ENCODE measurements at places on chromosomes 3 and 15.

GRCh38 chr3:163306405-163306804 lies 1771.9 kb downstream of the SI start:
- DNase-seq: no peak

DNA sequence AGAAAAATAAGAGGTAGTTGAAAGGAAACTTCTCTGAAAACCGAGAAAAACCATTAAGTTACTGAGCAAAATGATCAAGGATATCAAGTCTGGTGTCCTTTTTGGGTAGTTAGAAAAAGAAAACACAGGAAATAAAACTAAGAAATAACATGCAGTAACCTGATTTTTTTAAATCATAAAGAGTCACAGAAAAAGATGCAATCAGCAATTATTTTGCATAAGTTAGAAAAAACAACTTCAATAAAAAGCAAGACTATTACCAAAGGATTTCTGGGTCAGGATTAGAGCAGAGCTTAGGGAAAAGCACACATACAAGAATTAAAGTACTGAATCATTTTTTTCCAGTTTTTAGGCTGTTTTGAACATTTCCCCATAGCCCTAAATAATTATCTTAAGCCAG lies 28.5 kb upstream of the ANO10 start:
- no peak for DNase-seq

- no peak for DNase-seq
Measured at GRCh38 chr3:161310649-161311423, 60.5 kb downstream of the SPTSSB start.

DNA sequence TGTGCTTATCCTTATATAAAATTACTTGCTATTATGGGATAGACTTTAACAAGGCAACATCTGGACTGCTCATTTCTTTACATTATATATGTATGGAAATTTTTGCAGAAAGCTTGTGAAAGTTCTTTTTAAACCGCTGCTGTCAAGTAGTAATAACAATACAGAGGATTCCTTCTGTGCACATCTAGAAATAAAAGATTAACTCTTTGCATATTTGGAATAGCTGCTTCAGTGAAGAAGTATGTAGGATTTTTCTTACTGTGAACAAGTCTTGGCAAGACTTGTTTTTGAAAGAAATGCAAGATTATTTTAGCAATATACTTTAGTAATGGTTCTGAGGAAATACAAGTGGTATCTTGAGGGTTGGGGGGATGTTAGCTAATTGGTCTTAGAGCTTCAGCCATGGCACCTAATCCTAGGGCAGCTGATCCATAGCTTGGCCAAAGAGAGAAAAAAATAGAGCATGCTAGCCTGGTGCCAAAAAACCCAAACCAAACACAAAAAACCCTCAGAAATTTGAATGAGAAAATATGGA lies 4.3 kb downstream of the PRKCI start:
- DNase-seq: no peak

GRCh38 chr3:16825617-16826204 lies 59.0 kb upstream of the PLCL2 start:
- no peak for DNase-seq

GRCh38 chr3:15601046-15601398 lies 347 bp downstream of the HACL1 start:
- DNase-seq: no peak

DNA sequence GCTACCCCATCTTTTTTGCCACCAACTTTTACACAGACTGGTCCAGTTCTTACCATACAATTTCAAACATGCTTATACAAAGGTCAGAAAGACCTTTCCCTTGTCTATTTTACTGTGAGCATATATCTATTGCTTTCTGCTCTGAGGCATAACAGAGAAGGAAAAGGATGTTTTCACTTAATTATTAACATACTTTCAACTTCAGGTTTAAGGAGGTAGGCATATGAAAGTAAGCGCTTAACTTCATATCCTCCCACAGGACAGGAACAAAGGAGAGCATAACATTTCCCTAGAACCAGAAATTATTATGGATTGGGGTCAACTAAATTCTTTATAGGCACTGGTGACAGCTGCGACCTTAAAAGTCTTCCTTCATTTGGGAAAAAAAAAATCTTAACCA lies 1.1 kb downstream of the MYEF2 start:
- no peak for DNase-seq

- DNase-seq: no peak
Measured at GRCh38 chr15:63826528-63826927, 7.2 kb downstream of the HERC1 start.

DNA sequence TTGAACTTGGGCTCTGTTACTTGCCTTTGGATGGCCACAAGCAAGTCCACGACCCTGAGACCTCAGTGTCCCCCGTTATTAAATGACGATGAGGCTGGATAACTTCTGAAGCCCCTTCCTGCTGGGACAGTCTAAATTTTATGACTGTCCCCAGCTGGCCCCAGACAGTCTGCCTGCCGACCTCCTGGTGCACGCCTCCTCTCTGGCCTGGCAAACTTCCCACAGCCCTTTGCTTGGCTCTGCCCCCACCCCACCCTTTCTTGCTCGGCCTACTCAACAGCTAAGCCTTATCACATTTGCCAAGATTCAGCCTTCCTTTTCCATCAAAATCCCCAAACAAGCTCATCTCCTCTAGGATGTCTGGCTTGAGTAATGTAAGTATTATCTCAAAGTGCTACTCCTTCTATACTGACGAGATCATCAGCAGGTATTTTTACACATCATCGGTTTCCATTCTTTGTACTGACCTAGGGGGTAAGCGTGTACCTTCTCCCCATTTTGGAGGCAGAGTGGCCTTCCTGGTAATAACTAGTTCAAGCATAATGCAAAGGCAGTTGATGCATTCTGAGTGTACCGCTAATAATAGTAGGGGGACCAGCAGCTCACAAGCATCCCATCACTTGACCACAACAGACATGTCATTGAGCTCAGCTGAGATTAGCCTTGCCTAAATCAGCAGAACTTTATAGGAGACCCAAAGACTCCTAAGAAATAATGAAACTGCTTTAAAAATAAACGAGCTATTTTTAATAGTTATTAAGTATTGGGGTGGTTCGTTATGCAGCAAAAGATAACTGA lies 120.8 kb upstream of the HACD2 start:
- no peak for DNase-seq

DNA sequence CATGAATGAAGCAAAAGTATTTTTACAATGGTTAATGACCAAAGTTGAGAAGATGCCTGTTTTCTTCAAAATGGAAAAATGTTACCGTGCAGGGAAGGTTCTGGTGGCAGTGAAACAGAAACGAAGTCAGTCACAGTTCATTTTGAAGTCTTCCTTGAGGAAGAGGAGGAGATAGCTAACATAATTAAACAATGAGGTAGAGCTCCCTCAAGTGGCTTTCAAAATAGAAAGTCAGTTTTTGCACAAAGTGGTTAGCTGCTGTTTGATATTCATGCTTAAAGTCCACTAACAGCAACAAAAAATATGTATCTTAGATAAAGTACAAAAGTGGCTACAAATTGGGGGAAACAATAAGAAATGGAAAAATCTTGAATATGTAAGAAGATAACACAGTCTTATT lies 87.3 kb downstream of the TFG start:
- DNase-seq: no peak

DNA sequence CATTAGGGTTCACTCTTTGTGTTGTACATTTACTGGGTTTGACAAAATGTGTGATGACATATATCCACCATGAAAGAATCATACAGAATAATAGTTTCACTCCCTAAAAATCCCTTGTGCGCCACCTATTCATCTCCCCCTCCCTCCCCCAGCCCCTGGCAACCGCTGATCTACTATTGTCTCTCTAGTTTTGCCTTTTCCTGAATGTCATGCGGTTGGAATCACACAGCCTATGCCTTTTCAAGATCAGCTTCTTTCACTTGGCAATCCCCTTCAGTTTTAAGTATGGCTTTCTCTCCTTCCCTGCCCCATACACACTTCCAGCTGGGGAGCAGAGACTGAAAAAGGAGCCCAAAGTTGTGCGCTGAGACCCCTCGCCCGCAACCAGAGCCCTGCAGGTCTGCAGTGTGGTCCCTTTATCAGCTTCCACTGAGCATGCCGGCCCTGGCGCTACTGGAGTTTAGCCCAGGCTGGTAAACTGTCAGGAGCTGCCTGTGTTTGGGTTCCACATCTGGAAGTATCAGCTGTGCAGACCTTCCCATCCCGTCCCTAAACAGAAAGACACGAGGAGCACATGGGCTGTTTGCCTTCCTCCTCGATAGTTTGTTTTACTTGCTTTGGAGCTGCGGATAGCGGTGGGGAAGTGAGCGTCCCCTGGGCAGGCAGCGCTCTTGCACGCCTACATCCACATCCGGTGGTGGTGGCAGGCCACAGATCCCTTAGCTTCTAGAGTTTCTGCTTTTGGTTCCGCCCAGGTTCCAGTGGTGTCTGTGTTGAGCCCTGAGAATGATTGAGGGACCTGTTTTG lies 12.3 kb downstream of the BOC start:
- DNase-seq: no peak

DNA sequence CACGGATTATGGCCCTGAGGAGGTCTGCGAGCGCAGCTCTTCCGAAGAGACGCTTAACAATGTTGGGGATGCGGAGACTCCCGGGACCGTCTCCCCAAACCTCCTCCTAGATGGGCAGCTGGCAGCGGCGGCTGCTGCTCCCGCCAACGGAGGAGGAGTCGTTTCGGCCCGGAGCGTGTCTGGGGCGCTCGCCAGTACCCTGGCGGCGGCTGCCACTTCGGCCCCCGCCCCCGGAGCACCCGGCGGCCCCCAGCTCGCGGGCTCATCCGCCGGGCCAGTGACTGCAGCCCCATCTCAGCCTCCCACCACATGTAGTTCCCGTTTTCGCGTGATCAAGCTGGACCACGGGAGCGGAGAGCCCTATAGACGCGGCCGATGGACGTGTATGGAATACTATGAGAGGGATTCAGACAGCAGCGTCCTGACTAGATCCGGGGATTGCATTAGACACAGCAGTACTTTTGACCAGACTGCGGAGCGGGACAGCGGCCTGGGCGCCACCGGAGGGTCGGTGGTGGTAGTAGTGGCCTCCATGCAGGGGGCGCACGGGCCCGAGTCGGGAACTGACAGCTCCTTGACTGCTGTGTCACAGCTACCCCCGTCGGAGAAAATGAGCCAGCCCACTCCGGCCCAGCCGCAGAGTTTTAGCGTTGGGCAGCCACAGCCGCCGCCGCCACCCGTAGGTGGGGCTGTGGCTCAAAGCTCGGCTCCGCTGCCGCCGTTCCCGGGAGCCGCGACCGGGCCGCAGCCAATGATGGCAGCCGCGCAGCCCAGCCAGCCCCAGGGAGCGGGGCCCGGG lies 1.6 kb downstream of the TSC22D2 start:
- DNase-seq: peak; percentile 90

- DNase-seq: no peak
Measured at GRCh38 chr3:110783541-110783940, 288.1 kb upstream of the NECTIN3 start.

GRCh38 chr3:183265157-183265642 lies 12.1 kb downstream of the B3GNT5 start:
- DNase-seq: peak; percentile 77

DNA sequence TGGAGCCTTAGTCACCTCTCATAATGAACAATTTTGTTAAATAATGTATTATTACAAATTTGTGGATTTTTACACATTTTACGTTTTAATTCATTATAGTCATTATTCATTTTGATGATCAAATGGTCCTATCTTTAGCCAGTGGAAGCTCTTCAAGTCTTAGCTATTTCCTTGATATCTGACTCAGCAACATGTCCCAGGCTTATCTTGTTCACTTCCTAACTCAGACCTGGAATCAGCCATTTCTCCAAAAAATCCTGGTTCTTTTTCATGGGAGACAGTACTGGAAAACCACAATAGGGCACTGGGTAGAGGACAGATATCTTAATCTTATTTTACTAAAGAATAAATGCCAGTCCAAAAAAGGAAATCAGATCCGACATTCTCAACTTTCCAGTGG lies 56.4 kb downstream of the RYK start:
- DNase-seq: no peak

DNA sequence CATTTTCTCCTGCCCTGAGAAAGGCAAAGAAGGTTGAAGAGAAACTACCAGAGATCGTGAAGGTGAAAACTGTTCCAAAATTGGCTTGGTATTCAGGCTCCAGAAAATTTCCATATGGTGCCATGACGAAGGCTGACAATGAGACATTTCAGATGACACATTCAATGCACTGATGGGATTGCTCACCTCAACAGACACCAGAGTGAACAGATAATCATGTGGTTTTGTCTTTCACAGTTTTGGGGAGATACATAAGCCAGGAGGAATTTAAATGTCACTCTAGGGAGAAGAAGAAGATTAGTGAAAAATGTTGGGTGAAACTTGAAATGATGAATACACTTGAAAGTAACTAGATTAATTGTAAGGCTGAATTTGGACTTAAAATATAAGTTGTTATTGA lies 339.7 kb upstream of the EPHA3 start:
- no peak for DNase-seq

- DNase-seq: no peak
Measured at GRCh38 chr3:30222441-30222840, 384.0 kb upstream of the TGFBR2 start.

- no peak for DNase-seq
Measured at GRCh38 chr3:50380405-50381085, 21.2 kb upstream of the TMEM115 start.

- DNase-seq: no peak
Measured at GRCh38 chr15:79164465-79164864, 73.9 kb upstream of the RASGRF1 start.

GRCh38 chr3:185778094-185778493 lies 46.7 kb downstream of the IGF2BP2 start:
- DNase-seq: no peak

DNA sequence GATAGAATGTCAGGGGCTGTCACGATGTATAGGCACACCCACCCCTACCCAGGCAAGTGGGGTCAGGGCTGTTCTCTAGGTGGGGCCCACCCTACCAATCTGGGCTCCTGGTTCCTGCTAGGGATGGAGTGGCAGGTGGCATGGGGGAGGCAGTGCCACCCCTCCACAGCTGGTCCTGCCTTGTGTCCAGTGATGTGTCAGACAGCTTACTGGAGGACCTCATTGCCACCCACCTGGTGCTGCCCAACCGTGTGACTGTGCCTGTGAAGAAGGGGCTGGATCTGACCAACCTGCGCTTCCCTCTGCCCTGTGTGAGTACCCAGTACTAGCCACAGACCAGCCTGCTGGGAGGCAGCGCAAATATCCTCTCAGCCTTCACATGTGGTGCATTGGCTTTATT lies 27.5 kb downstream of the ESYT3 start:
- DNase-seq: no peak

- peak; percentile 66 for DNase-seq
Measured at GRCh38 chr3:57397175-57398026, 104.9 kb upstream of the ASB14 start.

- DNase-seq: peak; percentile 82
Measured at GRCh38 chr3:141000027-141000663, 51.0 kb upstream of the SPSB4 start.

- DNase-seq: no peak
Measured at GRCh38 chr3:128155616-128156360, 2.5 kb downstream of the EEFSEC start.
